ENCODE measurements at places on chromosomes 6 and 20.

GRCh38 chr20:33653218-33653899 lies 8.8 kb upstream of the C20orf144 start:
- no peak for DNase-seq

- no peak for DNase-seq
These were observed 650.0 kb downstream of the KIF16B start for GRCh38 chr20:15923030-15923776.

DNA sequence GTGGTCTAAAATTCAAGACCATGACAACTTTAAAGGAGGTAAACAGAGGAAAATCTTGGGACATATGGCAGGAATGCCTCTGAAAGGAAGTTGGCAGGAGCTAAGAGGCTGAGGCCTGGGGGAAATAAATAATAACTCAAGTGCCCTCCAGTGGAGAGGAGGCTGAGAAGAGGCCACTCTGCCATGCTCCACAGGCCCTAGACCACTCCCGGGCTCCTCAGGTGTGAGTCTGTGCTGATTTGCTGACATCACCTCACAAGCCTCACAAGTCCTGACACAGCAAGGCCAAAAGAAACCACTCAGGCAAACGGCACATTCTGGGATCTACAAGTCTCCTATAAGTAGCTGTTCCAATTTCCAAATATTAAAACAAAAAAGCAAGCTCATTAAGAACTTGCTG lies 91.0 kb upstream of the RIPOR2 start:
- no peak for DNase-seq

DNA sequence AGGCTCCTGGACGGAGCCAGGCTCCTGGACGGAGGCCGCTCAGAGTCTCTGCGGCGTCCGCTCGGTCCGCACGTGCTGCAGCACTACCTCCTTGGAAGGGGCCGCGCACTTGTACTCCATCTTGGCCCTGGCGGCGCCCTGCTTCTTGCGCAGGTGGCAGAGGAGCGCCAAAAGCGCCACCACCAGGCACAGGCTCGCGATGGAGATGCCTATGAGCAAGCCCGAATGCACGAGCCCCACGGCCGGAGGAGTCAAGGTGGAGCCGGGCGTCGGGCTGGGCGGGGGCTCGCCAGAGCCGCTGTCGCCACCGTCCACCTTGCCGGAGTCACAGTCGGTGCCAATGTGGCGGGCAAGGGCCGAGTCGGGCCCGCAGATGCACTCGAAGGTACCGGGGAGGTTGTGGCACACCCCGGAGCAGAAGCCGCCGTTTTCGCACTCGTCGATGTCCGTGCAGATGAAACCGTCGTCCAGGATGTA lies 1.7 kb downstream of the THBD start:
- DNase-seq, result no peak
